Suprapubic skin (tissue), 4 donors: ENCODE measurements at places on chromosomes 4 and X.

GRCh38 chr4:124806403-124806802 lies 93.9 kb upstream of the ANKRD50 start:
- no peak for DNase-seq

DNA sequence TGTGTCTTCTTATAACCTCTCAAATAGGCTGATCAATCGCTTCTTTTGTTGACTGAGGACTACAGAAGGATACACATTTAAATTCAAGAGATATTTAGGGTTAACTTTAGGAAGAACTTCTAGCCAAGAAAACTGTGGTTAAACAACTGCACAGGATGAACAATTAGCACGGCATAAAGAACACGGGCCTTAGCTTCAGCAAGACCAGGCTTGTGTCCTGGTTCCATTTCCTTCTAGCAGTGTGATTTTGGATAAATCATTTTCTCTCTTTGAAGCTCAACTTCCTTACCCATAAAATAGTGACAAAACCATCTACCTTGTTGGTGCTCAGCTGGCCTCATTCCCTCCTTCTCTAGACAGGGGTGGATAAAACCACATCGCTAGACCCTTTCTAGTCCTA lies 117.6 kb downstream of the TSPAN5 start:
- DNase-seq = no peak

GRCh38 chr4:142372530-142373260 lies 473.4 kb downstream of the INPP4B start:
- DNase-seq = no peak

DNA sequence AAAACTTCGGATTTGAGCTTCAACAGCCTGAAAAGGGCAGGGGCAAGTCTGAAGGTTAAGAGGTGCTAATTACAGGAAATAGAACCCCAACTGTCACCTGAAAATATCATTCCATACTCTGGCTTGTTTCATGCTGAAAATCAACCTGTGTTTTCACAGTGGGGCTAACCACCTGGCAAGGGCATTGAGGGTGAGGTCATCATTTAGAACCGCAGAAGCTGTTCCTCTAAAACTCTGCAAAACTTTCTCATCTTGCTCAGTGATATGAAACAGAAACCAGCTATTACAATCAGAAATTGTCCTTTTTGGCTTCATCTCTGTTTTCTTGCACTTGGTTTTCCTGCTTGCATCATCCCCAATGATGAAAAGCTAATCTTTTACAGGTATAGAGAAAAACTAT lies 247.6 kb downstream of the DCLK2 start:
- DNase-seq = no peak

- DNase-seq = no peak
These were observed 256.8 kb upstream of the VCX start for GRCh38 chrX:7586126-7586525.

DNA sequence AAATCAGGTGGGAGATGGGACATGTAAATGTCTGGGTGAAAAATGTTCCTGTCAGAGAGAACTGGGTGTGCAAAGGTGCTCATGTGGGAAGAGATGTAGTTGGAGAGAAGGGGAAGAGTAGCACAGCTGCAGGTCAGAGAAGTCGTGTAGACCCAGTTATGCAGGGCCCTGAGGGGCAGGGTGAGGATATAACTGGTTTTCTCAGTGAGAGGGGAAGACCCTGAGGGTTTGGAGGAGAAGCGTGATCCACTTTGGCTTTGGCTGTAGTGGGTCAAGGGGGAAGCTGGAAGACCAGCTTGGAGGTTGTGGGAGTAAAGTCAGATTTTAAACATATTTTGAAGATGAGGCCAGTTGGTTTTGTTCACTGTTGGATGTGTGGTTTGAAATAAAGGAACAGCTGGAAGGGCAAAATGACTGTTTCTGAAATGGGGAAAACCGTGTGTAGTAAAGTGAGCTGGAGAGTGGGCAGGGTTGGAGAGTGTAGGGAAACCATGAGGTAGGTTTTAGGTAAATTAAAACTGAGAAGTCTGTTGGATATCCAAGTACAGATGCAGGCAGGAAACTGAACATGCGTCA lies 44.2 kb downstream of the NAP1L5 start:
- no peak for DNase-seq
